Activated T-helper 17 cell treated with anti-CD3 and anti-CD28 coated beads, Interleukin-2, amount 50 U/mL, for 72 hours (primary cell): ENCODE measurements at places on chromosomes 5 and 9. TPM values are rescaled to one million over a fixed set of nuclear protein-coding genes. Genes with fewer than 3 reads are reported as not detected.

Gene UGCG
- 15.8 TPM for total RNA-seq

Gene SHOC1
- not detected for total RNA-seq

Gene BARHL1
- not detected for total RNA-seq

Gene RPL37
- total RNA-seq = 2,067 TPM

Gene RANBP17
- not detected for total RNA-seq

Gene TGFBI
- 0.78 TPM for total RNA-seq

Gene CD74
- total RNA-seq = 265 TPM

Gene FOXD4L6
- not detected for total RNA-seq

Gene DMRT2
- not detected for total RNA-seq

DNA sequence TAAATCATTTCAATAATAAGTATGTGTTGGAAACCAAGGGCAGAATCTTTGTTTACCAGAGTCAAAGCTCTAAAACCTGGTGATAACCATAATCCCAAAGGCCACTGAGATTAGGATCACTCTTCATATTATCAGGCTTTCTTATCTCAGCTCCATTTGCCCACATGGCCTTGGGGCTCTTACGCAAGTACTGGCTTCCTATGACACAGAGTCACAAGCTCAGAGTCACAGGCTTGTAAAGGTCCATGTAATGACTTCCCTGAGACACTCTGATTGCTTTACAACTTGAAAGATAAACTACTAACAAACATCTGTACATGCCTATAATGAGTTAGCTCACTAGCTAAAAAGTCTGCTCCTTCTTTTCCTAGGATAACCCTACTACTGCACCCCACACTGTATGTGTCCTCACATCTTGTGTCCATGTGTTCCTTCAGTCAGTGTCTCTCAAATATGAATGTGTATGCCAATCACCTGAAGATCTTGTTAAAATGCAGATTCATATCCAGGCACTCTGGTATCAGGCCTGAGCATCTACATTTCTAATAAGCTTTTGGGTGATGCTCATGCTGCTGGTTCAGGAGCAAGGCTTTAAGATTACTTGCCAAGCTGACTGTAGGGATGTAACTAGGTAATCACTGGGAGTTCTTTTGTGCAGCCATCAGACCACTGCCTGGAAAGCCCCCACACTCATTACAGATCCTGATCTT is 28.4 kb downstream of the SEMA6A start:
- ATAC-seq = no peak

- no peak for ATAC-seq
These were observed 4.0 kb downstream of the RNF183 start for GRCh38 chr9:113298924-113299770.

GRCh38 chr5:65084795-65085515 is 316.2 kb downstream of the CWC27 start:
- no peak for ATAC-seq

DNA sequence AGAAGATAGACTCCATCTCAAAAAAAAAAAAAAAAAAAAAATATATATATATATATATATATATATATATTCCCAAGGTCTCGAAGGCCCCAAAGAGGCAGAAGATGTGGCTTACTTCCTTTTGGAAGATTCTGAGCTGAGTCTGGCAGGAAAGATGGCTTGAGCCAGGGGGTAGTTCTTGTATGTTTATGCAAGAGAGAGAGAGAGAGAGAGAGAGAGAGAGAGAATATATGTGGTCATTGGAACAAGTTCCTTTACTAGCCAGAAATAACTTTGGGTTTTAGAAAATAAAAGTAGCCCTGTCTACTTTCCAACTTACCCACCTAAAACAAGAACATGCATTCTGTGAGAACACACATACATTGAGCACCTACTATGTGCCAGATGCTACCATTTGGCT is 17.6 kb downstream of the NCS1 start:
- ATAC-seq = no peak

GRCh38 chr9:137785704-137786161 is 91.8 kb upstream of the CACNA1B start:
- no peak for ATAC-seq

DNA sequence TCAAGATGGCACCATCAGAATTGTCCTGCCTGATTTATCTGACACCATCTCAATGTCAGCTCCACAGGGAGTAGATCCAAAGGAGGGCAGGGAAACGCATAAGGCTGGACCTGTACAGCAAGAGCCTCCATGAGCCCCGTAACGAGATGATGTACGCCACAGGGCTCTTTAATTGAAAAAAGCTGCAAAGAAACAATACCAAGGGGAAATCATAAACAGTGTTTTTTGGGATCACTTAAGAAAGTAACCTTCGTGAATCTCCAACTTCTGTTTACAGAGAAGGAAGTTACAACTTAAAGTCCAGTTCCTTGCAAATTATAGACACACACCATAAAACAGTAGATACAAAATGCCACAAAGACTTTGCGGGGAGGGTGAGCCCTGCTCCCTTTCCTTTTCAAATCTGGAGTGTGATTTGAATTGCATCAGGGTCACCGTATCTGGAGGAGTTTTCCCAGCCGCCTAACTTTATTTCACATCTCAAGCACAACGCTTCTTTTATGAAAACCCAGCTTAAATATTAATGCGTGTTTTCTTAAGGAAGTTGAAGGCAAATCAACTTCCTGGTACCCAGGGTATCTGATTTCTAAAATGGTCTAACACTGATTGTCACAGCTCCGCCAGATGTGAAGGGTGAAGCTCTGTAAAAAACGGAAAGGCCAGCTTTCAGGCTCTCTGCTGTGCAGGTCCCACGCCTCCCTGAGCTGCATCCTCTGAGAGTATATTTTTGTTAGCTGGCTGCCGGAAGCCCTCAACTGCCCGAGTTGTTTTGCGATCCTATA is 88.9 kb downstream of the EBF1 start:
- ATAC-seq = no peak

GRCh38 chr9:114981063-114981462 is 50.7 kb upstream of the TNFSF8 start:
- no peak for ATAC-seq

- peak; percentile 62 for ATAC-seq
These were observed 14.1 kb downstream of the SLC25A46 start for GRCh38 chr5:110752953-110753352.

DNA sequence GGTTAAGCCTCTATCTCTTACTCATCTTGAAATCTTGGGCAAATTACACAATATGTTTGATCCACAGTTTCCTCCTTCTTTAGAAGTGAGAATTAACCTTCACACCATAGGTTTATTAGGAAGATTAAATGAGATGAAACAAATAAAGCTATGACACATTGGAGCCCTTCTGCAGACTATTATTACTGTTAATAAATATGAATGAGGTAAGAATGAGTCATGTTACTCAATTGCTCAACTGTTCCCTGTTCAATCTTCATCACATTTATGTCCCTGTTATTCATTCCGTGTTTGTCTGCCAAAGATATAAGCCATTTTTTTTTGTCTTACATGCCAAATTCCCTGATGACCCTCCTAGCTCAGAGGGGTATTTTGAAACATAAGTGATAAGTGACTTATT is 52.1 kb upstream of the PAPPA start:
- ATAC-seq = no peak

GRCh38 chr9:122265149-122265915 is 650 bp downstream of the MRRF start:
- ATAC-seq = peak; percentile 56

DNA sequence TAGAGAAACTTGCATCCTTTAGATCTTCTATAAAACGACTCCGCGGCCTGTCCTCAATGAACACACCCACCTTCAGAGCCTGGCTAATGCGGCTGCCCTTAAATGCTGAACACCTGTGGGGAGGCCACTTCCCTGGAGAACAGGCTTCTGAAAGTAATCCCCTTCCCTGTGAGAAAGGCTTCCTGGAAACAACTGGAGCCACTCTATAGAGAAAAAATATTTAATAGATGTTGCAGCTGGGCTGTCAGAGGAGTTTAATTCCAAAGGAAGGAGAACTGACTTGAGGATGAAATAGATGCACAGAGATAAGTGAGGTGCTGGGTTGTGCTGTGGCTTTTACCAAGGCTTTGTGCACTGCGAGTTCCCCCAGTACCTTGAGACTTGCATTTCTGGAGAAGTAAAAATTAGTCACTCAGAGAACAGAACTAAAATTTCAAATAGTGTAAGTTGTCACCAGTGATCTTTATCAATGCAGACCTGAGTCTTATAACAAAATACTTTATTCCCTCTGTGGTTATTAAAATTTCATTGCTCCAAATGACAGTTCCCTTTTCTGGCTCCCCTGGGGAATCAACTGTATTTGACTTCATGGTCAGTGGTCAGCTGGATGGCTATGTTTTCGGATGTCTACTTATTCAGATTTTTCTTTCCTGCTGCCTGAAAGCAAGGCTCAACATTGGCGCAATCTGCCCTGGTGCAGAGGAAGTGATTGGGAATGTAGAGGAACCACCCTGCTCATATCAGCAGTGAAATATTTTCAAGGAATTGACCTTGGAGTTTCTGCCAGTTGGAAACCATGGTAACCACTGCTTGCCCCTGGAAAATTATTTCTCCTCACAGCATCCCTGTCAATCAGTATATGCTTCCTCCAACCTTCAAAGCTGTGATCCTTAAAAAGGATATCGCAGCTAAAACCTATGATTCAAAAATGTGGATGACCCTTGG is 238.8 kb downstream of the SMARCA2 start:
- ATAC-seq = no peak

DNA sequence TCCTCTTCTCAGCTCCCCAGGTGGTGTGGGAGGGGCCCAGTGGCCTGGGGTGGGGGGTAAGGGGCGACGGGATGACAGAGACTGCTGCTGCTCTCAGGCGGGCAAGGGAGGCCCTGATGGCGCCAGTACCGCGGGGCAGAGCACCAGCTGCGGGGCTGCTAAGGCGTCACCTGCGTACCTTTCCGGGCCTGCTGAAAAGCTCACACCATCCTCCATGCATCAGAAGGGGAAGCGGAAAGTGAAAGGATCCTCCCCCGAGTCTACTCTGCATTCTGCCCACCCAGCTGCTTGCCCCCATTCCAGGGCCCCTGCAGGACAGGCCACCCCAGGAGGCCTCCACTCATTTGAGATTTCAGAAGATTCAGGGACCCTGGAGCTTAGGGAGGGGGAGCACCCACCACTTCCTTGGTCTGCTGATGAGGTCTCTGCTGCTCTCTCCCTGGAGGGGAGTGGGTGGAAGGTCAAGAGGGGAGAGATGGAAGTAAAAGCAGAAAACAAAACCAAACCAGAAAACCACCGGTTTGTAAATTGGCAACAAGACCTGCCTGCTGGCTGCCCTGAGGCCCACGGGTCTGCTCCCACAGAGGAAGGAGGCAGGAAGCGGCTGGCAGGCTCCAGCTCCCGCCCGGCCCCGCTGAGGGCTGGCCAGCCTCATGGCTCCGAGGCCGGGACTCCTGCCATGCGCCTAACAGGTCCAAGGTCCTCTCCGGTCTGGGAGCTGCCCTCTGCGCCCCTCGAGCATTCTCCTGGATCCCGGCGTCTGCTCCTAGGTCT is 33.6 kb downstream of the PRRT1B start:
- ATAC-seq = peak; percentile 67

- ATAC-seq = no peak
These were observed 74.0 kb upstream of the PHYKPL start for GRCh38 chr5:178306430-178307225.

DNA sequence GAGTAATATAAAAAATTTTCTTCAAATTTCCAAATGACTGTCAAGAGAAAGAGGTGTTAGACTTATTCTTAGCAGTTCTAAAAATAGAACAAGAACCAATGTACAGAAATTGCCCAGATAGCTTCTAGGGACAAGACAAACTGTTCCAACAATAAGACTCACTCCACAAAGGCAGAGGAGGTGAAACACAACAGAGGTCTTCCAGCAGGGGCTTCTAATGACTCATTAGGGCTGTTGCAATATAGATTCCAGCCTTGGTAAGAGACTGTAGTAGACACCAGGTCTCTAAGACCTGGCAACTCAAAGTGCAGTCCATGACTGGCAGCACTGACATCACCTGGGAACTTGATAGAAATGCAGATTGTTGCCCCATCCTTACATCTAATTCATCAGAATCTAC is 134.6 kb upstream of the VLDLR start:
- ATAC-seq = no peak

- no peak for ATAC-seq
These were observed 32.4 kb downstream of the GOLGA2 start for GRCh38 chr9:128243215-128244018.

- ATAC-seq = peak; percentile 51
These were observed 128.9 kb downstream of the GDNF start for GRCh38 chr5:37710965-37711364.

DNA sequence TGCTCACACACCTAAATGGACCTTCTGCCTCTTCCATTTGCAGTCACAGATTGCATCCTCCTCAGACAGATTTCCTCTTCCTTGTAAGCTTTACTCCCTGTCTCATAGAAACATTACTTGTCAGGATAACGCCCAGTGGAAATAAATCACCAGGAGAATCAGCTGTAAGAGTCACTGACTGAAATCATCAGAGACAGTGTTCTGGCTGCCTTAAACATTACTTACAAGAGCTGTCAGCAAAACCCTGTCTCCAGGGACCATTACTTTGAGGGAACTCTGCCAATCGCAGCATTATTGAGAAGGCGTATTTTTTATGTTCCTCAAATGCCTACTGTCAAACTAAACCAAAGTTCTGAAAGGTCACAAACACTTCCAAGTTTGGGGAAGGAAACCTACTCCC is 5.9 kb downstream of the DPYSL3 start:
- ATAC-seq = no peak

DNA sequence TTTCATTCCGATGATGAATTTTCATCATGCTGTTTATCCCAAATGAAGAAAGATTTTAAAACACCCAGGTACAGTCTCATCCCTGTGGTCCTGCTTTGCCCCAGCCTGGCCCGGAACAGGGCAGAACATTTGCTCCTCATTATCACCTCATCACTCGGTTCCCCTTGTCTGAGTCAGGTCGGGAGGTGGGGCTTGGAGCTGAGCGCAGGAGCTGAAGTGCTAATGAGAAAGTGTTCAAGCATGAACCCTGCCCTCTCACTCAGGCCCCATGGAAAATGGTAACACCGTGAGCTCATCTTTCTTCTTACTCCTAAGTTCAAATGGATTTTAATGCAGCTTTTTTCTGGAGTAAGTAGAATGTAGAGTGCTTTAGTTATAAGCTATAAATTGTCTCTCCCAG is 466.2 kb downstream of the KDM4C start:
- ATAC-seq = no peak

GRCh38 chr9:105114964-105115728 is 129.3 kb upstream of the SLC44A1 start:
- ATAC-seq = peak; percentile 82

GRCh38 chr9:94922098-94922607 is 195.7 kb downstream of the AOPEP start:
- no peak for ATAC-seq

DNA sequence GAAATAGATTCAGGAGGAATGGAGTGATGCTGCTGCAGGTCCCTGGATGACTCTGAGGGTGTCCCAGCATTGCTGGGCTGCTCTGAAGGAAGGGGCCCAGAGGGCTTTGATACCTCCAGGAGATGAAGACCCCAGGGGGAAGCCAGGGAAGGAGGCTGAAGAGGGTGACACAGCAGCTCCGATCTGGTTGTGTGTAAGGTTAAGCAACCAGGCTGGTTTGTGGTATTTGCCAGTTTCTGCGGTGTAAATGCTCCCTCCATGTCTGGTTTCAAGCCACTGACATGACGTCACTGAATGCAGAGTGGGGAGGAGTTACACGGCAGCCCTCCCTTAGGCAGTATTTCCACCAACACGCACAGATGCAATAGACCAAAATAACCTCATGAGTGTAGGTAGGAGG is 40.0 kb upstream of the ORM1 start:
- peak; percentile 66 for ATAC-seq

GRCh38 chr5:166909040-166909439 is 1382.4 kb upstream of the WWC1 start:
- no peak for ATAC-seq
